Liver (tissue), 10 donors: ENCODE measurements at places on chromosomes 4 and X.

- no peak for DNase-seq
Observed at GRCh38 chr4:10783351-10783750, 98.8 kb upstream of the CLNK start.

DNA sequence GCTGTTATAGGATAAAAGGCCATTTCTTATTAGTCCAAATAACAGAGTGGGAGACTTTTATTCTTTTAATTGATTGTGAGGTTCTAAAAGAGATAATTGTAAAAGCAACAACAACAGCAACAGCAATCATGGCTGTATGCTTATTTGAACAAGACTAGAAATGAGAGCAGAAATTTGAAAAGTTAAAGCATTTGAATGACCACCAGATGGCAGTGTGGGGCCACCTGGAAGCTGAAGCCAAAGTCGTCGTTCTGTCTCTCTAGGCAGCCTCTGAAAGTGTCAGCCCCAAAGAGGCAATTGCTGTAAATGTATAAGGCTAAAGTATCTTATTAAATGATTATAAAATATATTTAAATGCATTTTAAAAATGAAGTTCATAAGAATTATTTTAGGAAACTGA, 42.2 kb downstream of the SH2D1A start:
- DNase-seq, result peak; percentile 53

DNA sequence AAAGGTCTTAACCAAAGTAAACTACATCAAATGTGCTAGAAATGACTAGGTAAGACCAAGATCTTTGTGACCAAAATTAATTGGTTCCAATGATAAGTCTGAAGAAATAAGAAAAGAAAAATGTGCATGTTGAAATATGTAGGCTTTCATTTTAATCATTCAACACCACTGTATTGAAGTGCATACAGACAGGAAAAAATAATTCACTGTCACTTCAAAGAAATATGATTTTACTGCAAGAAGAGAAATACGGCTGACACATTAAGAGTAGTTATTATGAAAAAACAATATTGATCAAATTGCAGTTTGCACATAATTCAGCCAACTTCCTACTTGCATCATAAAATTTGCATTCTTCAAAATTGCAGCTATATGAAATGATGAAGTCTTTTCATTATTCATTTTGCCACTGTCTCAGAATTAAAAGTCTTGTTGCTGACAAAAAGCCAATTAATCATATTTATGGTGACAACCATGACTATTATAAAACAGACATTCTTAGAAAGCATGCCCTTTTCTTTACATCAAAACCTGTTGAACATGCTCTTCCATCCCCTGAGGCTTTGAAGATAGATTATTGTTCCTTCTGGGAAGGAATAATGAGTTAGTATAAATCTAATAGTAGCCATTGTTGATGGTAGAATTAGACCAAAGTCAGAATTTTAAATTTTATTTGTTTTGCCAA, 405.9 kb upstream of the MAD2L1 start:
- DNase-seq, result no peak

GRCh38 chrX:38560776-38561125, 591 bp upstream of the TSPAN7 start:
- no peak for DNase-seq

GRCh38 chr4:26942871-26943270, 82.2 kb downstream of the STIM2 start:
- DNase-seq, result no peak

DNA sequence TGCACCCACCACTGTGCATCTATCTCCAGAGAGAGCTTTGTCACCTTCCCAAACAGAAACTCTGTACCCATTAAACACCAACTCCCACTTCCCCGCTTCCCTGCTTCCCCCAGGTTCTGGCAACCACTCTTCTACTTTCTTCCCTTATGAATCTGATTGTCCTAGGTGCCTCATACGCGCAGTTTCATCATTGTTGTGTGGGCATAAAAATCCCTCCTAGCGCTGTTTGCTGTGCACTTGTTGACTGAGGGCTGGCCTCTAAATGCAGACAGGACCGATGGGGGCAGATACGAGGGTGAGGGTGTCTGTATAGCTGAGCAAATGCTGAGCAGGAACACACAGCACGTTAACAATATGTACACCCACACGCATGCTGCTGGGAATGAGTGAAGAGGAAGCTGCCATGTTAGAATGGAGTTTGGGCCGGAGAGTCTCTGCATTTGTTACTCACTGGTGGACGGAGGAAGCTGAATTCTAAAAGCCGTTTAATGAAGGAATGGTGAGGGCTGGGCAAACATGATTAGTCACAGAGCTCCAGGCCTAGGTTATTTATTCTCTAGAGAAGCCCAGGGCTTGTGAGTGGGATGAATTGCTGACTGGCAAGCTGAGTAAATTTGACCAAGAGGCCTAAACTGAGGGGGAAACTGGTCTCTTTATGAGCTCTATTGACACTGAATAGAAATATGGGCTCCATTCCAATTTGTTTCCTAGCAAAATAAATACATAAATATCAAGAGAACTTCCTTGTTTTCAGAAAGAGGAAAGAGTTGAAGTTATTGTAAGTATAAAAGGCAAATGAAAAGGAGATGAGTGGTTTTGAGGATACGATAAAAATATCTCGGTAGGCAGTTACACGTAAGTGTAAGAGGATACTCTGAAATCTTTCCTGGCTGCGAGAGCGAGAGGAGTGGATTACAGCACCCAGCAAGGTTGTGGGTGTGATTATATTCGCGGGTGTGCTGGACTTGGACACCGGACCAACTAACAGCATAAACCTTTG, 95.9 kb upstream of the RPS6KA3 start:
- DNase-seq, result no peak

GRCh38 chr4:118968813-118969212, 80.2 kb downstream of the SYNPO2 start:
- DNase-seq, result no peak

- no peak for DNase-seq
Observed at GRCh38 chrX:110396735-110397134, 38.1 kb downstream of the RTL9 start.

- DNase-seq, result no peak
Observed at GRCh38 chrX:114842181-114842580, 175.2 kb downstream of the IL13RA2 start.

GRCh38 chr4:38856046-38856445, 571 bp downstream of the TLR6 start:
- no peak for DNase-seq

- DNase-seq, result no peak
Observed at GRCh38 chr4:87050596-87050995, 115.8 kb downstream of the AFF1 start.

DNA sequence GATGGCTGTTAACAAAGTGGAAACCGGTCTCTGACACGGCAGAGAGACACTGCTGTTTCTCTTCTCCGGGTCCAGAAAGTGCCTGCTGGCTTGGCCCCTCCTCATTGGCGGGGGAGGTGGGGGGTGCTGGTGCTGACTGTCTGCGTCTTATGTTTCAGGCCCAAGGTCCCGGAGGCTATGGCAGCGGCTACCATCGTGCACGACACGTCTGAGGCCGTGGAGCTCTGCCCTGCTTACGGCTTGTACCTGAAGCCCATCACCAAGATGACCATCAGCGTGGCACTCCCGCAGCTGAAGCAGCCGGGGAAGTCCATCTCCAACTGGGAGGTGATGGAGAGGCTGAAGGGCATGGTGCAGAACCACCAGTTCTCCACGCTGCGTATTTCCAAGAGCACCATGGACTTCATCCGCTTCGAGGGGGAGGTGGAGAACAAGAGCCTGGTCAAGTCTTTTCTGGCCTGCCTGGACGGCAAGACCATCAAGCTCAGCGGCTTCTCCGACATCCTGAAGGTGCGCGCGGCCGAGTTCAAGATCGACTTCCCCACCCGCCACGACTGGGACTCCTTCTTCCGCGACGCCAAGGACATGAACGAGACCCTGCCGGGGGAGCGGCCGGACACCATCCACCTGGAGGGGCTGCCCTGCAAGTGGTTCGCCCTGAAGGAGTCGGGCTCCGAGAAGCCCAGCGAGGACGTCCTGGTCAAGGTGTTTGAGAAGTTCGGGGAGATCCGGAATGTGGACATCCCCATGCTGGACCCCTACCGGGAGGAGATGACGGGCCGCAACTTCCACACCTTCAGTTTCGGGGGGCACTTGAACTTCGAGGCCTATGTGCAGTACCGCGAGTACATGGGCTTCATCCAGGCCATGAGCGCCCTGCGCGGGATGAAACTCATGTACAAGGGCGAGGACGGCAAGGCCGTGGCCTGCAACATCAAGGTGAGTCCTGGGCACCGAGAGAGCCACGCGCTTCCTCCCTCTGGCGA, 2.2 kb downstream of the AKAP17A start:
- no peak for DNase-seq

DNA sequence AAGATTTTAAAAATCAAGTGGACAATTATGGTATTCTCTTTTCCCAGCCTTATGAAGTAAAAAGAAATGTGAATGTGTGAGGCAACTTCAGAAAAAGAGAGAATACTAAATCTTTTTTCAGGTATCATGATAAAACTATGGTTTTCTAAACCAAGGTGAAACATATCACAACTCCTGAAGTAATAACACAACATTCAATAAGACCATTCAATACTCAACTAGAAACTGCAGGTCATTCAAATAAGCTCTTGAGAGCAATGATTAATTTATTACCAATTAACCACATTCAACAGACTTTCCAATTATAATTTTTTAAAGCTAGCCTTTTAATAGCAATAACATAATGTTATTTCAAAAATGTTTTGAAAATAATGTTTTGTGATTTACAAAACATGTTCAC, 35.8 kb downstream of the SLC10A7 start:
- no peak for DNase-seq

DNA sequence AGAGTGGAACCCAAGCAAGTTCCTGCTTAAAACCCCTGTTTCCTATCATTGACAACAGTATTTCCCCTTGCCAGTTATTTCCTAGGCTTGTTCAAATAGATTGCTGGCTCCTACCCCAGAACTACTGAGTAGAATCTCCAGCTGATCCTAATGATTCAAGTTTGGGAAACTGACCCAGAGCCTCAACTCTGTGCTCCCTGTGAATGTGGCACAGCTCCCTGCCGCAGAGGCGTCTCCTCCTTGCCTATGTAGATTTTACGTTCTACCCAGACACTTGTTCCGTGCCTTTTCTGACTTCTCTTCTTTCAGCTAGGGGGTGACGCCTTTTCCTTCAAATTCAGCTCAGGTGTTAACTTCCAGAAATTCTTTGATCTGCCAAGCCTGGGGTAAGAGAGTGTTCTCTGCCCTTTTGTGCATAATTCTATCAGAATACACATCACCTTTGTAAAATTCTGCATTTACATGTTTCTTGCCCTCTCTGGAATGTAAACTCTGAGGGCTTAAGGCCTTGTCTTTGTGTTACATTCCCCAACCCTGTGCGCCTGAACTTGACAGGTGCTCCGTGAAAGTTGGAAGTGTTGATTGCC, 4.4 kb downstream of the LSM6 start:
- DNase-seq, result no peak

DNA sequence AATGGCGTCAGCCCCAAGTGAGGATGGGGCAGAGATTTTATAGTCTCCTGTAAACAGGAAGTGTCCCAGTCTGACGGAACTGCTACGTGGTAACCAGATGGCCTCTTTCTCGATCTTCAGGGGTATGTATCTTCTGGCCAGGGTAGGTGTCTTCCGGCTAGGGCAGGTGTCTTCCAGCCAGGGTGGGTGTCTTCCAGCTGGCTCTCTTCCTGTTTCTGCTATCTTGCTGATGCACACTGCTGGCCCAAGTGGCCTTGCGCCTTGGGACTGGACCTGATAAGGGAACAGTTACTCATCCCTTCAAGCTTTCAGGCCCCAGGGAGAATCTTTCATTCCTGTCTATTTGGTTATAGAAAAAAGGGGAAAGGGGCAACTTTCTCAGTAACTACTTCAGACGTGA, 178.7 kb upstream of the MAGEE2 start:
- DNase-seq, result no peak

GRCh38 chrX:152810403-152810802, 20.2 kb downstream of the CETN2 start:
- DNase-seq, result no peak

DNA sequence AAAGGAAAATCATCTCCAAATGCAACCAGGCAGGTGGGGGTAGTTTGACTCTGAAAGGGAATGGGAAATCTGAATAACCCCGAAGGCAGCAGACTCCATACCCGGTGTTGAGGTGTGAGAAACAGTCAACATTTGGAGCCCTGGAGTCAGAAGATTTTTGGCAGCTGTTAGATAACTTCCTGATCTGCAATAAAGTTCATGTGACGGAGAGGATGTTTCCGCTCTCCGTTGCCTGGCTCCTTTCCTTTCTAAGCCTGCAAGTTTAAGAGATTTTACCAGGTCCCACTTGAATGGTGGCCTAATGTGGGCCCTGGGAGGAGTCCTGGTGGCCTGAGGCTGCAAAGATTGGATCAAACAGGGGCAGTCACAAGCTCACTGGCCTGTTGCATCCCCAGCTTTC, 27.7 kb downstream of the HAND2 start:
- DNase-seq, result no peak

- DNase-seq, result no peak
Observed at GRCh38 chr4:108171339-108172230, 2.9 kb upstream of the LEF1 start.

GRCh38 chrX:36336751-36337150, 417.2 kb downstream of the CFAP47 start:
- DNase-seq, result no peak
